Mucosa of gallbladder (tissue), 1 donor: ENCODE measurements at places on chromosomes 3 and 15. TPM values are rescaled to one million over a fixed set of nuclear protein-coding genes. Genes with fewer than 3 reads are reported as not detected.

DNA sequence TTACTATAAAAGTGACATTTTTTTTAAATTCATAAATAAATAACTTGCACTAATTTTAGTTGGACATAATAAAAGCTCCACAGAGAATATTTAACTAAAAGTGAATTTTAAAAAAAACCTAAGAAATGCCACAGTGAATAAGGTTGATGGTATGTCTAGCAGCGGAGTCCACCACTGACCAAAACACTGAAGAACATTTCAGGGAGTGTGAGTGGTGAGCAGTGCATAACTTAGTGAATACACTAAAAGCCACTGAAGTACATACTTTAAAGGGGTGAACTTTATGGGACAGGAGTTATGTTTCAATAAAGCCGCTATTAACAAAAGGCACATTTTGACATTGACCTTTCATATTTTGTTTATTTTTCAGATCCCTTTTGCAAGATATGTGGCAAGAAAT, 32.3 kb downstream of the SRP14 start:
- no peak for DNase-seq

GRCh38 chr3:79056498-79056897, 711.3 kb downstream of the ROBO1 start:
- no peak for DNase-seq

DNA sequence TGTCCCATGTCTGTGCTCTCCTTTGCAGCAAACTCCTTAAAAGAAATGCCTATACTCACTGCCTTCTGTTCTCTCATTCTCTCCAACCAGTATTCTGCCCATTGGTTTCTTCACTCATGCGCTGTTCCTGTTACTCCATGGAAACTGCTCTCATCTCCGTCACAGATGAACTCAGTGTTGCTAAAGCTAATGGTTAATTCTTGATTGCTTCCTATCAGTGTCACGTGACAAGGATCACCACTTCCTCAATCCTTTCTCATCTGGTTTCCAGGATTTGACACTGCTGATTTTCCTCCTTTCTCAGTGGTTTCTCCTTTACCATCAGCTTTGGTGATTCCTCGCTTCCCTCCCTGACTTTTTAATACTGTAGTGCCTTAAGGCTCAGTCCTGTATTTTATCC, 2.6 kb downstream of the DPH3 start:
- DNase-seq, result no peak

- no peak for DNase-seq
Measured at GRCh38 chr3:169158379-169158778, 505.1 kb downstream of the MECOM start.

The RAB5A gene
- total RNA-seq, result 53.6 TPM

The DNASE1L3 gene
- 2.3 TPM for total RNA-seq
